ENCODE measurements at places on chromosomes 7 and 10.

- no peak for DNase-seq
Measured at GRCh38 chr10:77844713-77845445, 81.7 kb downstream of the DLG5 start.

DNA sequence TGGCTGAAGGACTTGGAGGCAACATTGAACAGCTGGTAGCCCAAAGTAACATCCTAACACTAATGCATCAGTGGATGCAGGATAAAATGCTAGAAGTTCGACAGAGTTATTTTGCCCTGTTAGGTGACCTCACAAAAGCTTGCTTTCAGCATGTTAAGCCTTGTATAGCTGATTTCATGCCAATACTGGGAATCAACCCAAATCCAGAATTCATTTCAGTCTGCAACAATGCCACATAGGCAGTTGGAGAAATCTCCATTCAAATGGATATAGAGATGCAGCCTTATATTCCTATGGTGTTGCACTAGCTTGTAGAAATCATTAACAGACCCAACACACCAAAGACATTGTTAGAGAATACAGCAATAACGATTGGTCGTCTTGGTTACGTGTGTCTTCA lies 62.9 kb downstream of the CCSER2 start:
- DNase-seq = no peak

DNA sequence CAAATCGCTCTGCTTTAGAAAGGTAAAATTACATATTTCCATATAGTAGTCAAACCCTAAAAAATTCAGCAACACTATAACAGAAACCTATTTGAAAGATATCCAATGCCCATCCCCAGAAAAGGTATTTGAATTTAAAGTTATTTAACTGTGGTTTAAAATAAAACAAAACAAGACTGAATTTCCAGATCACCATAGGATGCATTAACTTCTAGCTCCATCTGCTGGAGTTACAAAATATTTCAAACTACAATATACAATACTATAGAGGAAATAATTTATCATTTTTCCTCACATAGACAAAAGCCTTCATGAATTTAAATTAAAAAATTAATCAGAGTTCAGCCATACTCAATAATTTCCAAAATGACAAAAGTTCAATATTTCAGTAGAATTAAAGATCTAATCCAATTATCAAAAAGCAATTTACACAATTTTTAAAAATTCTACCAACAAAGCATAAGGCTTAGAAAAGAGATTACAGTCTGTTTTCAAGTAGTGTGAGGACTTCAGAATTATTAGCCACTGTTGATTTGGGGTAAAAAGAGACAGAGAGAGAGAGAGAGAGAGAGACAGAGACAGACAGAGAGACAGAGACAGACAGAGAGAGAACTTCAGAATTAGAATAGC lies 75.9 kb downstream of the LMBR1 start:
- no peak for DNase-seq

DNA sequence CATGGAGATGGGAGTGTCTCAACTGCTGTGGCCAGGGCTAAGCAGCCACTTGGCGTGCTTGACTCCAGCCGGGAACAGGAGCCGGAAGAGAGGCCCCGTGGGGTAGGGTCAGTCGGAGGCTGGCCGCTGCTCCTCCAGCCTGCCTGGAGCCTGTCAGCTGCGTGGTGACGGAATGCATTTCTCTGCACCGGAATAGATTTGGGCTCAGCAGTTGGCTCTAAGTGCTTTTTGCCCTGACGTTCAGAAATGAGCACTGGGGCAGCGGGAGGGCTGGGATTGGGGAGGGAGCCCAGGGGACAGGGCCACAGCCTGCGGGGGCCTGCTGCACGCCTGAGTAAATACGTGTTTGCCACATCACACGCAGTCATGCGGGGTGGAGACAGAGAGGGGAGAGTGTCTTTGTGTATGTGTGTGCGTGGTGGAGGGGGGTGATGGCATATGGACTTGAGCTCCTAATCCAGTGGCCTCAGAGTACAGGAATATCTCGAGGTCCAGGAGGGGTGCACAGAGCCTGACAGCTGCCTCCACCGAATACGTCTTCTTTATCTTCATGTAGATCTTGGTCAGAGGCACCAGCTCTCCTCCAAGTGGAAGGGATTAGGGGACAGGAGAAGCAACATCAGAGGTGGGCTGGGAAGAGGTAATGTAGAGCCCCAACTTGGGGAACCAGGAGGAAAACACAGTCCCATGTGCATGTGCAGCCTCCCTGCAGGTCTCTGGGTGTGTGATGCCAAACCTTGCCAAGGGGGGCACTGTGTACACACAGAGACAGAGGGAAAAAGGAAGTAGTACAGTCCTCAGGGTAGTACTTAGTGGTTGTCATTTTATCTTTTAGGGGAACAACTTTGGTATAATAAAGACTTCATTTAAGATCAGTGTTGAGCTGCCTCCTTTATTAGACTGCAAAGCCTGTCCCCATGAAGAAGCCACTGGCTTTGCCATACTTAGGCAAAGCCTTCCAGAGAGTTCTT lies 151.4 kb downstream of the CDH23 start:
- DNase-seq = no peak

DNA sequence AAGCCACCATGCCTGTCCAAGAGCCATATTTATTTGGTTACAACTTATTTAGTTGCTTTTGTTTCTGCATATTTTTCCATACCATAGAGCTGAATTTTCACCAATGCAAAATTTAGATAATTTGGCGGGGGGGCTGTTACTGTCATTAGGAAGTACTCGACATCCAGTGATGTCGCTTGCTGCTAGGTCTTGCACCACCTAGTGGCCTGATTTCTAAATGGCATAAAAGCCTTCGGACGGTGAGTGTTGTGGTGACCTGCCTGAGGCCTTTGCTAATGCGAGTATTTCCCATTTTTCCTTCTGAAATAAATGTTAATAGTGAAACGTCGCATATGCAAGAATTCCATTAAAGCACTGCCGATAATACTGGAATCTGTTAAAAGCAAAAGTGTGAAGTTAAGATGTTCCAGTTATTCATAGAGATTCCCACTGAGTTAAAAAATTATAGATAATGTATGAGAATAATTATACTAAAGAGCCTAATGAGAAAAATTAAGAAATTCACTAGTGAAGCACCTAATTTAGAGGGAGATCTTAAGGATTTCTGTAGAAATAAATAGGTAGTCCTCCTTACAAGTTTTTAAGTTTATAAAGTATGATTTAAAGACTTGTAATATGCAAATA lies 86.1 kb upstream of the DNAJB6 start:
- peak; percentile 45 for DNase-seq

DNA sequence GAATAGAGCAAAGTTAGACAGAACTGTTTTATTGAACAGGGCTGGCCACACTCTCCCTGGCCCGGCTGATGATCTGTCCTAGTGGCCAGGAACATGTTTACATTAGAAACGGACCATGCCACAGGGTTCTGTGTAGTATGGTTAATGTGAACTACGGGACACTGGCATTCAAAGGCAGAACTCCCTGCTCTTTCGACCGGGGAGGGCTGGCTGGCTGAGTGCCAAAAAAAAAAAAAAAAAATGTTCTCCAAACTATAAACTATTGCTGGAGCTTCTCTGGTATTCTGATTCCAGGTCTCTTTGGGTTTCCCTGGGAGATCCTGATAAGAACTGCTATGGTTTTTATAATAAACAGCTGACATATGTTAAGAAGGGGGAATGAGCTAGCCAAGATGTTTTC lies 1262.6 kb upstream of the SORCS1 start:
- no peak for DNase-seq

- DNase-seq = no peak
Measured at GRCh38 chr7:107253599-107253998, 84.8 kb downstream of the HBP1 start.

GRCh38 chr7:1121476-1121875 lies 33.6 kb downstream of the GPER1 start:
- DNase-seq = no peak

DNA sequence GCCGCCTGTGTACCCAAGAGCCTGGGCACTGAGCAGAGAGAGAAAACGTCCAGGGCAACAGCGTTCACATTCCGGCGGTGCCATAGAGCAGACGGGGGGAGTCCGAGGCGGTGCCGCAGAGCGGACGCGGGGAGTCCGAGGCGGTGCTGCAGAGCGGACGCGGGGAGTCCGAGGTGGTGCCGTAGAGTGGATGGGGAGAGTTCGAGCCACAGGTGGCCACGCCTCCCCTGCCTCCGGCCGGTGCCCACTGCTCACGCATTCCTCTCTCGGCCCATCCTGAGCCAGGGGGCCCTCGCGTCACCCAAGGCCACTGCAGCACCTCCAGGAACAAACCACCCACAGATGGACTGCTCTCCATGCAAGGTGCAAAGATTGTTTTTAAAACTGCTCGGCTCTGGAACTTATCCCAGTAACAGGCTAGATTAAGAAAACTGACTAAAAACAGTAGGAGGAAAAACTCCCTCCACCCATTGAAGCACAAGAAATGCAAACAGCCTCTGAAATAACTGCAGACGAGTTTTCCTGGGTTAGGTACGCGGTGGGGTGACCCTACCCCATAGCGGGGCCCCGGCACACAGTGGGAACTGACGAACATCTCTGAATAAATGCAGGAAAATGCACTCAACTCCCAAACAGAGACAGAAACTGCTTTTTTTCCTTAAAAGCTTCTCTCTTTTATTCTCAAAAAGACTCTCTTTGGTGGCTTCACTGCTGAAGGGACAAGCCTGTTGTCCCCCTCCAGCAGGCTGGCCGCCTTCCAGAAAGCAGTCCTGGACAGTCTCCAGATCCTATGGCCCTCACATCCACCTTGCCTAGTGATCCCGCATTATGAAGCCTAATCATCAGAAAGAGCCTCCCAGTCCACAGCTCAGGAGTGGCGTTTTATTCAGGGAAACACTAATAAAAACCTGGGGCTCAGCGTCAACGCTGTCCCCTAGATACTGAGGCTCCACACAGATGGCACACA lies 55.9 kb downstream of the DIP2C start:
- DNase-seq = no peak

- DNase-seq = no peak
Measured at GRCh38 chr7:2734751-2735571, 47.0 kb downstream of the AMZ1 start.

DNA sequence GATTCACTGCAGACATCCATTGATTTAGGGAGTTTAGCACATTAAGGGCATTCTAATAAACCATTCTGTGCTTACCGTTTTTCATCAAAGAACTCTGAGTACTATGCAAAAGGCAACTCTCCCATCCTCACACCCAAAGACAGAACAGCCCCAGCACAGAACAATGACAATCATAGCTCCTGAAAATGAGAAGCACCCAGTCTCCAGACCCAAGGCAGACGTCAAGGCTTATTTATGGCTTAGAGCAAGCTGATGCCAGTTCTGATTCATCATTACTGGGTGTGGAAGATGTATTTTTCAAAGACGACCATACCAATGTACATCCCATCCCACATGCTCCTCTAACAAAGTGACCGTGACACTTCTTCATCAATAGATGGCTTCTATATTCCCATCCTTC lies 67.6 kb downstream of the OSBPL3 start:
- no peak for DNase-seq

GRCh38 chr10:16966991-16967865 lies 150.0 kb upstream of the RSU1 start:
- DNase-seq = no peak

DNA sequence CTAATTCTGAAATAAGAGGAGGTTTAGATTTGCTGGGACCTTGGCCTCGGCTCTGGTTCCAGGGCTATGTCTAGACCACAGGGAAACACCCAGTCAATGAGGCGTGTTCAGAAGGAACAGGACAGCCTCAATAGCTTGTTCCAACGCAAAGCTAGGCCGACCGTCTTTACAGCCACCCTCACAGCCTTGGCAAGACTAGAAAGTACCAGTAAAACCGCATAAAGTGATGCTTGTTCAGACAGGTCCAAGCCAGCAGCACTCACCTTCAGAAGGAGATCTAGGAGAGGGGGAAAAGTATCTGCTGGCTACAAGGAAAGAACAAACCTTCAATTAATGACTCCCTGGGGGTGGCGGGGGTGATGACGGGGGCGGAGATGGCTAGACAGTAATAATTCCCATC lies 50.1 kb upstream of the LMTK2 start:
- DNase-seq = no peak

- no peak for DNase-seq
Measured at GRCh38 chr7:146772601-146773000, 656.0 kb downstream of the CNTNAP2 start.

GRCh38 chr7:69962186-69963065 lies 364.2 kb downstream of the AUTS2 start:
- DNase-seq = no peak

DNA sequence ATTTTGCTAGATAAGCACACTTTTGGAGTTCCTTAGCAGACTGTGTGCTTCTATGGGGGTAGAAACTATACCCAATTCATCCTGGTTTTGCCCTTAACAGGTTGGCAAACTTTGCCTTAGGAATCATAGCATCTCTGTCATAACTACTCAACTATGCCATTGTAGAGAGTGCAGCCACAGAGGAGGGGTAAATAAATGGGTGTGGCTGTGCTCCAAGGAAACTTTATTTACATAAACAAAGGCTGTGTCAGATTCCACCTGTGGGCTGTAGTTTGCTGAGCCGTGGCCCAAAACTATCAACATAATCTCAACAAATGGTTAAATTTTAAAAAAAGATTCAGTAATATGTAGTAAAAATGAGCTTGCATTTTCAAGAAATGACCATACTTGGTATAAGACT lies 51.6 kb upstream of the LAMB1 start:
- DNase-seq = no peak

DNA sequence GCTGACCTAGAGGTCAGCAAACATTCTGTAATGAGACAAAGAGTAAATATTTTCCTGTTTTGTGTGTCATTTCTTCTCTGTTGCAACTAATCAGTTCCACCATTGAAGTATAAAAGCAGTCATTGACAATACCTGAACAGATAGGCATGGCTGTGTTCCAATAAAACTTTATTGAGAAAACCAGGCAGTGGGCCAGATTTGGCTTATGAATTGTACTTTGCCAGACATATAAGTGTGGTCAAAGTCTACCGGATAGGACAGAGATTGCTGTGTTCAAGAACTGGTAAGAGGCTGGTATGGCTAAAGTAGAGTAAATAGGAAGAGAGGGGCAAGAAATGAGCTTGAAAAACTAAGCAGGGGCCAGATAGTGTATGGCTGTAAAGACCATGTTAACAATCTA lies 38.3 kb upstream of the TAC1 start:
- no peak for DNase-seq

DNA sequence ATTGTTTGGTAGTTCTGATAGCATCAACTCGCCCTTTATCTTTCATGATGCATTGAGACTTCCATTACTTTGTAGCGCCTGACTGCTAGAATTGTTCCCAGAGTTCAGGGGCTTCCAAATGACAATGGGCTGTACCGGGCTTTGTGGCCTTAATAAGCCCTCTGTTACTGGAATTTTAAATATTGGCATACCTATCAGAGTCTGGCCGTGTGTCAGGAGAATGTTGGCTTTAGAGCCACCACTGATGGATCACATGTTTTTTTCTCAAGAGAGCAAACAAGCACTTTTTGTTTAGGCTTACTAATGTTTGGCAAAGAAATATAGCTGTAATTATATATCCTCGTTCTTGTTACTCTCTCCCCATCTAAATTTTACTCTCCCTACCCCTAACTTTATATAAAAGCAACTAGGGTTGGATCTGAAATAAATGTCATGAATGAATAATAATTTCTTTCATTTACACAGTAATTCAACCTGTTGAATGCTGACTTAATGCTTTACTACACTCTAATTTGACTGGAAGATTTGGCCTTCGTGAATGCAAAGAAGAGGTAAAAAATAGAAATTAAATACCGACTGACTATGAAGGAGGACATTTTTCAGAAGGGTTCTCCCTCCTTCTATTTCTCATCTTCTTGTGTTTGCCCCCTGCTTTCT lies 396.7 kb downstream of the AUTS2 start:
- no peak for DNase-seq

- DNase-seq = peak; percentile 77
Measured at GRCh38 chr10:84540617-84541288, 212.4 kb downstream of the CCSER2 start.

GRCh38 chr10:17383801-17384555 lies 70.4 kb downstream of the ST8SIA6 start:
- no peak for DNase-seq

- no peak for DNase-seq
Measured at GRCh38 chr7:118286131-118286530, 61.6 kb downstream of the ANKRD7 start.
